ENCODE measurements at places on chromosomes 7 and 10.

GRCh38 chr10:57621466-57621865 lies 646.2 kb downstream of the IPMK start:
- DNase-seq = no peak

GRCh38 chr7:156612930-156613329 lies 27.6 kb upstream of the RNF32 start:
- no peak for DNase-seq

DNA sequence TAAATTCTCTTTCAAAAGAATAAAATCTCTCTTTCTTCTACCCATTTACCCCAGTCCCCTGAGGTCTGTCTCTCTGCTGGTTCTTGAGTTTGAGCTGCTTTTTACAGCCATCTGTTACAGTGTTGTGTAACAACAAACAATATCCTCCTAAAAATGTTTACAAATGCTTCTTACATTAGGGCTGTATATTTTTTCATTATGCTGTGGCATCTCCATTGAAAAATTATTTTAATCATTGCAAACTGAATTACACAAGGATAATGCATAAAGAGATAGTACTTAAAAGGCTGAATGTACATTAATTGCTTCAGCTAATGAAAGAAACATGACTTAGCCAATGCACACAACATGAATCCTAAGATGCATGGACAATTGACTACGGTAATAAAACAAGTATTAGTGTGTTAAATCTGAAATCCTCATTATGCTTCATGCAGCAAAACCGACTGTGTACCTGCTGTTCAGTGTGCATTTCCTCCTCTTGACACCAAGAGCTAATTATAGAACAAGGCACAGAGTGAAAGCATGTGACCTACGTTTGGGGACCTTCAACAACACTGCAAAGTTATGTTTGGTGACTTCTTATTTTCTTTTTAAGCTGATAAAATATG lies 181.7 kb upstream of the RHOBTB1 start:
- DNase-seq = no peak

DNA sequence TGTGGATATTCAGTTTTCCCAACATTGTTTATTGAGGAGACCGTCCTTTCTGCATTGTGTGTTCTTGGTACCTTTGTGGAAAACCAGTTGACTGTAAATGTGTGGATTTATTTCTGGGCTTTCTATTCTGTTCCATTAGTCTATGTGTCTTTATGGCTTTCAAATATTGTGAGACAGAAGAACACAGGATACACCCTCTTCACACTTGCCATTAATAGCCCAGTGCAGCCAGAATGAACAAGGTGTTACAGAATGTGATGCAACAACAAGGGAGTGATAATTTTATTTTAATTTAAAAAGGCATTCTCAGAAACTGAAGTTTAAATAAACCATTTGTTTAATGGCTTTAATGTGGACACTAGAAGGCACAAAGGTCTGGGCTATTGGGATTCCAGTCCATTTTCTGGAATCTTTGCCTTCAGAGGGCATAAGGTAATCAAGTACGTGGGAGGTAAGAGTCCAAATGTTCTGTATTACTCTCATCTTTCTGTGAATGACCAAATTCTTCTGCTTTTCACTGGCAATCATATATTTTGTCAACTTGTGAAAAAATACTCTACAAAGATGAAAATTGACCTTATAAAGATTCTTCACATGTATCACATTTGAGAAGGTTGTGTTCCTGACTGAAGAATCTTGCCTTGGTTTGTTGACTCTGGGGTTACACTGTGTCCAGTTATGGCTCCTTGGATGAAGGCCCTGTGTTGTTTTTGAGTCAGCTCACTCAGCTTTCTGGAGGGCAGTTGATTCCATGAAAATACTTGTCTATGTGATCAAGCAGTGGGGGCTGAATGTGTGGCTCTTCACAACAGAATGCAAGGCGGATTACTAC lies 962.7 kb downstream of the LRMDA start:
- DNase-seq = no peak

DNA sequence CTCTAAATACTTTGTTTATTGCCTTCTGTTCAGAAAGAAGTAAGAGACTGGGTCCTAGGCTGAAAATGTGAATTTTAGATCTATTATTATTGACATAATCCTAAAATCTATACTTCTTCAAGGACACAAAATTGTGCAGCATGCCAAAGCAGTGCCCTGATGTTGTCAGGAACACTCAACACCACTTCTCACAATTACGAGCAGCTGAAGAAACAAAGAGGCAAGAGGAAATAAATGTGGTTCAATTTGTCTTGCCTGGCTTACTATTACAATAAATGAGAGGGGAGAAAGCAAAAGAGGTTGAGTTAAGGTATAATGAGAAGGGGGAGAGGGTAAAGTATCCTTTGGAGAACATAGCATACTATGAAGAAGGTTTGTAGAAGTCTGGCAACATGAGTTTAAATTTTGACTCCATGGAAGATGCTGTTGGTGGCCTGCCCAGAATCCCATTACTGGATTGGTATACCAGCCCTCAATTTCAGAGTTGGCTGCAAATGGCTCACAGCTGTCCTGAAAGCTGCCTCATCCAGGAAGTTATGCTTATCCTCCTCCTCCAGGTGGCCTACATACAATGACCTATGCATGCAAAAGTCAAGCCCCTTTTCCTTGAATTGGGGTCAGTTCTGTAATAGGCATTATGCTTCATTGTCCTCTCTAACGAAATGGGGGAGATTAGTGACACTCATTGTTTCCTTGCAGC lies 274.6 kb upstream of the SMIM30 start:
- DNase-seq = no peak
